ENCODE measurements at places on chromosomes 7 and 10. TPM values are rescaled to one million over a fixed set of nuclear protein-coding genes. Genes with fewer than 3 reads are reported as not detected.

The IGF2BP3 gene
- total RNA-seq = 74.1 TPM

The UPK3BL2 gene
- total RNA-seq = 0.12 TPM

The NACAD gene
- total RNA-seq = 5.9 TPM

The GRID2IP gene
- total RNA-seq = 0.22 TPM

The FAM241B gene
- total RNA-seq = 7.4 TPM

The EPO gene
- not detected for total RNA-seq

The PARG gene
- 29.8 TPM for total RNA-seq

The FAM170B gene
- not detected for total RNA-seq

The SFTPD gene
- total RNA-seq = not detected

The RPEL1 gene
- 0.17 TPM for total RNA-seq

The LLCFC1 gene
- not detected for total RNA-seq

The SLC13A1 gene
- not detected for total RNA-seq

The ELMO1 gene
- total RNA-seq = 24.0 TPM

The OPN1SW gene
- not detected for total RNA-seq

The ELFN1 gene
- 5.3 TPM for total RNA-seq

The NPFFR1 gene
- not detected for total RNA-seq

The EN2 gene
- total RNA-seq = not detected

The EBLN1 gene
- not detected for total RNA-seq

The PMS2 gene
- total RNA-seq = 35.9 TPM

The CALCR gene
- total RNA-seq = 0.98 TPM

The ABCC2 gene
- total RNA-seq = 0.69 TPM

The NRCAM gene
- 0.86 TPM for total RNA-seq

The TUBGCP2 gene
- 29.3 TPM for total RNA-seq

The LRMDA gene
- 0.07 TPM for total RNA-seq

The CPA2 gene
- not detected for total RNA-seq

The NCF1 gene
- not detected for total RNA-seq

The NRG3 gene
- not detected for total RNA-seq

The SAMD9 gene
- total RNA-seq = 24.1 TPM

The MEPCE gene
- 33.4 TPM for total RNA-seq

The NPC1L1 gene
- not detected for total RNA-seq

Data from A172 (cell line).